ENCODE measurements at places on chromosomes 16 and 17.

GRCh38 chr16:11946433-11946832 is 4.6 kb upstream of the NPIPB2 start:
- DNase-seq, result no peak

DNA sequence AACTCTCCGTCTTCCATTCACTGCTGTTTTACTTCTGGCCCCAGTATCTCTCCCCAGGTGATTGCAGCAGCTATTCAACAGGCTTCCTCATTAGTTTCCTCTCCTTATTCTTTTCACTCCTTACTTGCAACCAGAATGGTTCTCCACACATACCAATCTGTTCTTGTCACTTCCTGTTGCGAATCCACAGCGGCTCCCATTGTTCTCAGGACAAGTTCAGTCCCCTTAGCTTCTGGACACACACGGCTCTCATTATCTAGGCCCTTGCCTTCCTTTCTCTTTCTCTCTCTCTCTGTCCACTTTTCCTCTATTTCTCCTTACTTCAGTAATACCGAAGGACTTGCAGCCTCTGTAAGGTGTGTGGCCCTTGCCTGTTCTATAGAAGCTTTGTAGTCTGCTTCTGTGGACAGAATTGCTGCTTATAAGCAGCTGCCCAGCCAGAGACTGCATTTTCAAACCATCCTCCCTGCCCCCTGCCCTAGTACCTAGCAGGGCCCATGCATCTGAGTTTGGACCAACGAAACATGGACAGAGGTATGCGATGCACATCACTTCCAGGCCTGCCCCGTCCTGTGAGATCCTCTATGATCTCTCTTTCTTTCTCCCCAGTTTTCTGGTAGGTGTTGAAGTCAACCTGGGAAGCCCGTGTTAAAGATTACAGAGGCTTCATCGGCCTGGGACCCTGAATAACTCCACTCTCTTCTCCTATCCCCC is 45.7 kb downstream of the VAT1L start:
- no peak for DNase-seq

DNA sequence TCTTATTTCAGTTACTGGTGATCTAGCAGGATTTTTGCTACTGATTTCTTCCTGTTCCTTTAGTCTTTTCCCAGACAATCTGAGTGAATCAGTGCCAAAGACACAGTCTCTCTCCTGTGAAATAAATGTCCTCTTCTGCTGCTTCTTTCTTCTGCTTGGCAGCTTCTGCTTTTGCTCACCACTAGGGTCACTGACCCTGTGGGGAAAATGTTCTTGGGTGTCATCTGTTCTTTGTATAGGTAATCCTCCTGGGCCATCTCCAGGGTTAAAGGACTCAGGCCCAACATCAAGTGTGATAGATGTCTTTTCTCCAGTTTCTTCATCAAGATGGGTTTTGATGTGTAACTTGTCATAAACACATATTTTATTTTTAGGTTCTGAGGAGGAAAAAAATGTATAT is 5.2 kb downstream of the PALB2 start:
- no peak for DNase-seq

- no peak for DNase-seq
These were observed 13.3 kb upstream of the CNEP1R1 start for GRCh38 chr16:50011707-50012106.

DNA sequence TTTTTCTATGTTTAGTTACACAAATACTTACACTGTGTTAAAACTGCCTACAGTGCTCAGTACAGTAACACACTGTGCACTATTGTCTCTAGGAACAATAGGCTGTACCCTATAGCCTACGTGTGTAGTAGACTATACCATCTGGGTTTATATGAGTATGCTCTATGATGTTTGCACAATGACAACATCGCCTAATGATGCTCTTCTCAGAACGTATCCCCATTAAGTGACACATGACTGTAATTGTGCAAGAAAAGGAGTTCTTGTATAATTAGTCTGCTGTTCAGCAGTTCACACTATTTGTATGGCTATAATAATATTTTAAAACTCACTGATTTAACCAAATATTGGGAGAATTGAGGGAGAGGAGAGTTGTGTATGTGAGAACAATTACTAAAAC is 173.7 kb downstream of the TRIM37 start:
- no peak for DNase-seq

GRCh38 chr17:59521465-59522126 is 43.8 kb upstream of the DHX40 start:
- DNase-seq, result peak; percentile 58

- DNase-seq, result no peak
These were observed 1.3 kb upstream of the TNS4 start for GRCh38 chr17:40502716-40503115.

DNA sequence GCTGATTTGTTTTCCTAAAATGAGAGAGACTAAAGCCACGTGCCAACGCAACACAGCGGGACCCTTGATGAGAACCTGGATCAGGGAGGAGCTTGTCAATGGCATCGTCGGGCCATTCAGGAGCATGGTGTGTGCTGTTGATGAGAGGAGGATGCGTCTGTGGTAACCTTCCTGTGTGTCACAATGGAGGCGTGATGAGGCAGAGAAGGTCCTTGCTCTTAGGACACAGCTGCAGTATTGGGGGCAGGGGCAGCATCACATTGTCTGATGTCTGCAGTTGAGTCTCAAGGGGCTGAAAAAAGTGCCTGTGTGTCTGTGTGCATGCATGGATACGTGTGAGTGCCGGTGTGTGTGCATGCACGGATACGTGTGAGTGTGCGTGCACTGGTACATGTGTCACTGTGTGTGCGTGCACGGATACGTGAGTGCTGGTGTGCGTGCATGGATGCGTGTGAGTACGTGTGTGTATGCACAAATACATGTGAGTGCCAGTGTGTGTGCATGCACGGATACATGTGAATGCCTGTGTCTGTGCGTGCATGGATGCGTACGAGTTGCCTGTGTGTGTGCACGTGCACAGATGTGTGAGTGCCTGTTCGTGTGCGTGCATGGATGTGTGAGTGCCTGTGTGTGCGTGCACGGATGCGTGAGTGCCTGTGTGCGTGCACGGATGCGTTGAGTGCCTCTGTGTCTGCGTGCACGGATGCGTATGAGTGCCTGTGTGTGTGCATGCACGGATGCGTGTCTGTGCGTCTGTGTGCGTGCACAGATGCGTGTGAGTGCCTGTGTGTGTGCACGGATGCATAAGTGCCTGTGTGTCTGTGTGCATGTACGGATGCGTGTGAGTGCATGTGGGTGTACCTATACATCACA is 39.3 kb downstream of the BAIAP2 start:
- DNase-seq, result no peak

DNA sequence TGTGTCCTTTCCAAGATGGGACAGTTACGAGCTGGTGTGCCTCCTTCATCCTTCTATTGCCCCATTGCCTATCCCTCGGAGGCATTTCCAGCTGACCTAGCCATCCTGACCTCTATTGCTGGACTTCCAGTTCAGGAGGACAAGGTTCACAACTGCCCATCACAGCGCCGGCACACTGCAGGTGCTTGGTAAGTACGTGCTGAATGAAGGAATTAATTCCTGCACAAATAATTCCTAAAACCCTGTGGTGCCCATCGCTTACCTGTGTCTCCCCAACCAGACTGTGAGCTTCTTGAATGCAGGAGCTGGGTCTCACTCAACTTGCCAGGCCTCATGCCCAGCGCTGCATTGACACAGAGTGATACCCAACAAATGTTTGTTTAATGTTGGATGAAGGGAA is 13.0 kb downstream of the ALOX15B start:
- DNase-seq, result no peak

DNA sequence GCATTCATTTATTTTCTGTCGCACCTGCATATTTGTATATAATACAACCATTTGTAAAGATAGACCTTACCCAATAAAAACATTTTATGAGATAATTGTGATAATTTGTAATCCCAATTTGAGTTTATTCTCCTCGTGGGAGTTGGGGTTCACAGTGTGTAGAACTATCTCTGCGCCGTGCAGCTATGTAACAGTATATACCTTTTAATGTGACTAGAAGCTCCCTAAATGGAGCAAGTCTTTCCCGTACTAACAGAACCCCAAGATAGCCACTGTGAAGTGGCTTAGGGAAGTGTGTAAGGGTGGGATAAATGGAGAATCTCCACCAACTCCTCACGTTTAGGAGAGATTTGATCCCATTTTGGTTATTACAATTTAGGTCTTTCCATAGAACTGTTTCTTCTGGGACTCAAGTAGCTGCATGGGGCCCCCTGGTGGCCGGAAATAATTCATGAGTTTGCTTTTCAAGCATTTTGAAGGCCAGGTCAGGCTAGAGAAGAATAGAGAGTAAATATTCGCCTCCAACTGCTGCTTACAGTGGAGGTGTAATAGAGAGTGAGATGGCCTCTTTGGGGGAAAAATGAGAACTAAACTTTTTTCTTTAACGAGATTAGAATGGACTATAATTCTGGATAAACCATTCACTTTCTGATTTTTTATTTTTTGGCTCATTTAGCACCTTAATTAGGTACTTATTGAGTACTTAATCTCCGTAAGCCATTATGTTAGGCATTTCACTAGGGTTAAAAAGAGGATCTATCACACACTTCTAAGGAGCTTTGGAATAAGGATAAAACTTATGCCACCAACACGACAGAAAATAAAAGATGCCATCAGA is 4.5 kb downstream of the TMEM100 start:
- DNase-seq, result peak; percentile 63

DNA sequence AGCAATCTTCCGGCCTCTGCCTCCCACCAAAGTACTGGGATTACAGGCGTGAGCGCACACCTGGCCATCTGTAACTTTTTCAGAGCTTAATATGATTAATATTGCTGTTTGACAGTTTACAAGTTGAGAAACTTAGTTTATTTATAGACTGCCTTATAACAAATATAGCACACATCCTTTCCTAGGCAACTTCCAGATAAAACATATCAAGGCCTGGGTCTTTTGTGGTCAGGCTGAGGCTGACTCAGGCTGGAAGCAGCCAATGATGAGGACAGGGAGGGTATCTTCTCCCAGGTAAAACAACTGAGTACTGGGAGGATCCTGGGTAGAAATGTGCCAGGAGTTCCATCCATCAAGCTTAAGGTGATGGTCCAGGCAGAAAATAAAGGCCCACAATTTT is 16.2 kb downstream of the LUC7L start:
- no peak for DNase-seq

DNA sequence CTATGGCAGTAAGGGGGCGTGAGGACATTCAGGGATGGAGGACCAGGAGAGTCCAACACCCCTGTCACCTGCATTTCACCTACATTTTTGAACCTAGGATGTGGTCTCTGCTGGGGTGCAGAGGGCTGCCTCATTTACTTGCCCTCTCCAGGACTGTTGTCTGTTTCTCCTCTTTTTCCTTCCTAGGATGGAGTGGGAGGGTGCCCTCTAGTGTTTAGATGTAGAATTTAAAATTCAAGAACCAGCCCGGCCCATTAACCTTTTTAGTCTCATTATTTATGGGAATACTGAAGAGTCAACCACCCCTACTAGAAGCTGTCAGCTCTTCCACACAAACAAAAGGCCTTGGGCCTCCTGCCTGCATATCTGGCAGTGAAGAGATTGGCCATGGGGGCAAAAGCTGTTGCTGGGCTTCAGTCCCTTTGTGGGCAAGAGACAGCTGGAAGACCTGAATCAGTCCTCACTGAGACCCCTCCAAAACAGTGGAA is 2.5 kb upstream of the STARD3 start:
- DNase-seq, result no peak

DNA sequence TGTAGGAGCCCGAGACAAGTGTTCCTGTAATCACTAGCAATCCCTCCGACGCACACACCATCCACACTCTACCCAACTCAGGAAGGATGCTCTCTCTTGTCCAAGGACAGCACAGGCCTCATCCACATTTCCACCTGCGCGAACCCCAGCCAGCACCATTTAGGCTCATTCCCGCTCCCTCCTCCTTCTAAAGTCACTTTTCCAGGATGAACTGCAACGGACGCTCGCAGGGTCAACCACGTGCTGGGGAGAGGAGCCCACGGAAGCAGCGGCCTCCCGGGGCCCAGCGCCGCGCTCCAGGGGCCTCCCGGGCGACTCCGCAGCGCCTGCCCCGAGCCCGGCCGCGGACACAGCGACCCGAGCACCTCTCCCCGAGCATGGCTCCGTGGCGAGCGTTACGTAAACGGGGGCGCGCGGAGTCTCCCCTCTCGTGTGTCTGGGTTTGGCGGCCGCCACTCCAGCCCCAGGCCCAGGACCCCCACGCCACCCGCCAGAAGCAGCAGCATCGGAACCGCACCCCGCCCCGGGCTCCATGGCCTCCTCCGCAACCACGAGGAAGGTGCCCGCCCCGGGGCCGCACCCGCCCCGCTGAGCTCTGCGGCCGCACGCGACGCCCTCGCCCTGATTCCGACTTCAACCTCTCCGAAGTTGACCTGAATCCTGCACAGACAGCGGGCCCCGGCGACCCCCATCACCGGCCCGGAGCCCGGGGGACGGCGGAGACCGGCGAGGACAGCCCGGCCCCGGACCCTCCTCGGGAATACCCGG is 668 bp downstream of the USP36 start:
- DNase-seq, result peak; percentile 56
